Amygdala (tissue), 56 donors: ENCODE measurements at places on chromosomes 7 and 10.

DNA sequence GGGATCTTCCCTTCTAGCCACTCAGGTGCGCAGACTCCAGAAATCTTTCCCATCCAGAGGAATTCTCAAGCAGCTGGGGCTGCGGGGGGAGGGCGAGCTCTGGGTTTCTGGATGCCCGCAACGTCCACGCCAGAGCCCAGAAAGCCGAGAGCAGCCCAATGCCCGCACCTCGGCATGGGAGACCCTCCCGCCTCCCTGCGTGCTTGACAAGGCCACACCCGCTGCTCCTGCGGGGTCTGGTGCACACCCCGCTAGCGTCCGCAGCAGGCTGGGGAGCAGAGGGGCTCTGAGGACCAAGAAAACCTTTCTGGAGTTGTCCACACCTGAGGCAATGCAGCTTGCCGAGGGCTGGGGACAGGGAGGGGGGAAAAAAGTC lies 66.2 kb downstream of the SLC29A4 start:
- DNase-seq = no peak

- no peak for DNase-seq
Observed at GRCh38 chr10:60542657-60543056, 153.0 kb upstream of the ANK3 start.

DNA sequence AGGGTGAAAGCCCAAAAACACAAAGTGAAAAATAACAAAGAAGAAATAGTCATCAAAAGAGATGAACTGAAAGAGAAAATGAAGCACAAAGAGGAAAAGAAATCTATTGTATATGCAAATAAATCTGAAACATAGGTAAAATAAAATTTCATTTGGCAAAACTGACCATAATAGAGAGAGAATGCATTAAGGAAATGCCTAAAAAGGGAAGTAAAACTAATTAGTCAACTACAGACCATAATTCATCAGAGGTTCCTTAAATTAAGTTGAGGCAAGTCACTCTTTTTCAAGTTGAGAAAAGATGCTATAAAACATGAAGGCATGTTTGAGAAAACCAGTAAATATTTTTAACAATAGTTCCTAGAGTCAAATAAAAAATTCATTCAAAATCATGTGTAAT lies 233.3 kb downstream of the LRRN3 start:
- no peak for DNase-seq

DNA sequence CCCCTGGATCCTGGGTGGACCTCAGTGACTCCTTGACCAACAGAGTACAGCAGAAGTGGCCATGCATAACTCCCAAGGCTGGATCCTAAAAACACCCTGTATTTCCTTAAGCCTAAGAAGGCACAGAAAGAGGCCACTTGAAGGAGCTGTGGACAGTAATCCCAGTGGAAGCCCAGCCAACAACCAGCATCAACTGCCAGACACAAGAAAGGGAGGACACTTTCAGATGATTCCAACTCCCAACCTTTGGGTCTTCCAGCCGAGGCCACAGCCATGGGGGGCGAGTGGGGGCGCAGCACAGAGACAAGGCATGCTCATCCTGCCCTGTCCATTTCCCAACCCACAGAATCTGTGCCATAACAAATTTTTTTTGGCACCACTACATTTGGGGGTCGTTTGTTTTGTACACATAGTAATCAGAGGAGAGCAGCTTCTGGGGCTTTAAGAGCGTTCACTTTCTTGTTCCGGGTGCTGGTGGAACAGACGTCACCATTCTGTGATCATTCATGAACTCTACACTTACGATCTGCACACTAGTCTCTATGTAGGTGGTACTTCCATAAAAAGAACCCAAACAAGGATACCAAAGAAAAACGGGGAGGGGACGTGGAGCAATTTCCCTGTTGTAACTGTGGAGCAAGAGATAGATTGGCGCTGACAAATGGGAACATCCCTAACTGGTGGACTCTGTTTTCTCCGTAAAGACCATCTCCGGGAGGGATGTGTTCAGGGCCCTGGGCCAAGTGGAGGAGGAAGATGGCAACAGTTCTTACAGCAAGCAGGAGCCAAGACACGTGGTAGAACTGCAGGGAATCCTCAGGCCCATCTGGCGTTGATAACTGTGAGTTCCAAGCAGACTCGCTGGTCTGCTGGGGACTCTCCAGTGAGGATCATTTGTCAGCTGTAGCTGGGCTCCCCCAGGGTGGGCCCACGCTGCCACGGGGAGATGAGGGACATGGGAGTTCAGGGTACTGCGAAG lies 6.0 kb upstream of the SLC29A3 start:
- DNase-seq = no peak
